Amniotic stem cell (primary cell): ENCODE measurements at places on chromosomes 11 and 22.

DNA sequence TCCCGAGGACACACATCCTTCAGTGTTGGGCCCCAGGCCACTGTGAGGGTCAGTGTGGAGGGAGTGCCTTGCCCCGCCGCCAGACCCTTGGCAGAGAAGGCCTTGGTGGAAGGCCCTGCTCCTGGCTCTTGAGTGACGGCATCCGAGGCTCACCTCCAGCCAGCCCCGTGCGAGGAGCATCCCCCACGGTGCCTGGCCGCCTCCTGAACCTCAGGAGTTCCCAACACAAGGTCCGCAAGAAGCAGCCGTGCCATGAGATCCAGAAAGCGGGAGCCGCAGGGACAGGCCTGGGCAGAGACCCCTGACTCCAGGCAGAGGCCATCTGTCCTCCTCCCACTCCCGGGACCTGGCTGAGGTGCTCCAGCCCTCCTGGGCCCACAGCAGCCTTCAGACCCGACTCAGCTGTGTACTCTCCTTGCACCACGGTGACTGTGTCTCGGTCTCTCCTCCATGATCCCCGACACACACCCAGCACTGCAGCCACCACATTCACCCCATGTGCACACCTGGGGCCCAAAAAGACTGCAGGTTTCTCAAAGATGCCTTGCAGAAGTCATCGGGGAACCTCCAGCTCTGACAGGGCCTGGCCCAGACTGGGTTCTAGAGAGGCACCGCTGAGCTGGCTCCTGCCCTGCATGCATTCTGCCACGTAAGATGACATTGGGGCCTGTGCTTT, 870.2 kb downstream of the BRD1 start:
- no peak for DNase-seq

DNA sequence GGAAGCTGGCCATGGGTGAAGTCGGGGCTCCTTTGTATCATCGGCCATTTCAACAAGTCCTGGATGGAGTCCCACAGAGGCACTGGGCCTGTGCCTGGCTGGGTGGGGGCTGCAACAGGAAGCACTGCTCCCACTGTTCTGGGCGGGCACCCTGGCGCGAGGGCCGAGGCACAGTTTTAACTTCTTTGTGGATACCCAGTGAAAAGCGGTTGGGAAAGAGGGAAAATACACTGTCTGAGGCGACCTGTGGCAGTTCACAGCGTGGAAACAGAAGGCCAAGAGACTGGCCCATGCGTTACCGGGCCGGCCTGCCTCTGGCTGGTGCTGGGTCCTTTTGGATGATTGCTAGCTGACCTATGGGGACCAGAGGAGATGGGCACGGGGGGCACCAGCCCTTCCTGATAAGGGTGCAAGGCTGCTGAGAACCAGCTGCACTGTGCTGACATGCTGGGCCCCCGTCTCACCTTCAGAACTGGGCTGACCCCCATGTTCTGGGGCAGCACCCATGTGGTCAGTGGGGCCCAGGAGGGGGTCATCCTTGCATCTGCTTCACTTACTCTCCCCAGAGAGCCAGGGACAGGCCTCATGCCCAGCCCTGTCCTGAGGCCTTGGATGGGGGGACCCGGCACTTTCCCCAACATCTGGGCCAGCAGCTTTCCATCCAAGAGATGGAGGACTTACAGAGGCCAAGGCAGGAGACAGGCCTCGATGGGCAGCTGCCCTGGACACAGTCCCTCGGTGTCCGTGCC, 4.2 kb downstream of the OVOL1 start:
- DNase-seq, result no peak

- DNase-seq, result no peak
Observed at GRCh38 chr11:120236169-120237107, 3.5 kb upstream of the POU2F3 start.

DNA sequence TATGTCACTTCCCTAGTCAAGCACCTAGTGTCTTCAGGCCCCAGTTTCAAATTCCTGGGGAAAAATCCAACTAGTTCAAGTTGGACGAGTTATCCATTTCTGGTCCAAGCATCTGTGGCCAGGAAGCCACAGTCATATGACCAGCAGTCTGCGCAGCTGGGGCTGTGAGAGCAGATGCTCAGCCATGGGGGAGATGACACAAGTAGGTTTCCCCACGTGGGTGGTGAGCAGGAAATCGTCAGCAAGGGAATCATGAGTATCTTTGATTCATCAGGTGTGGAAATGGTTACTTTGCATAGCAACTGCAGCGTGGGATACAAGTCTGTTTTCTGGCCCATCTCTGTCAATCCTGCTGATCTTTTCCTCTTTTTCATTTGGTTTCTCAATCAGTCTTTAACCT, 185.3 kb downstream of the C11orf91 start:
- no peak for DNase-seq

GRCh38 chr11:80443177-80443576, 1002.3 kb upstream of the TENM4 start:
- DNase-seq, result no peak

DNA sequence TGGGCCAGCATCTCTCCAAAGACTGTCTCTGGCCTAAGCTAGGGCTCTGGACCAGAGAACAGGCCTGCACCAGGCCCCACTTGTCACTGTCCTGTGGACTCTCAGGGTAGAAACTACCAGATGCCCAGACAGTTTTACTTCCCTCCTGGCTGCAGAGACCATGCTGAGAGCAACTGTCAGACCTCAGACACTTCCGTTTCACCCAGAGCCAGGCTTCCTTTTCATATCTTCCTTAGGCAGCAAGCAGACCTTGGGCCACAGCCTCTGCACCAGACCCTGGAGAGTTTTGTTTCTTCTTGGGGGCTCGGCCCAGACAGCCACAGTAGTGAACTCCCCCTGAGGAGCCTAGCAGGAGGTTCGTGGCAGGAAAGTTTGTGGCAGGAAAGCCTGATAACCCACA, 12.1 kb upstream of the FCHSD2 start:
- no peak for DNase-seq

GRCh38 chr11:4064278-4064955, 30.2 kb upstream of the RRM1 start:
- no peak for DNase-seq

GRCh38 chr22:41028841-41029240, 63.6 kb upstream of the EP300 start:
- peak; percentile 82 for DNase-seq

DNA sequence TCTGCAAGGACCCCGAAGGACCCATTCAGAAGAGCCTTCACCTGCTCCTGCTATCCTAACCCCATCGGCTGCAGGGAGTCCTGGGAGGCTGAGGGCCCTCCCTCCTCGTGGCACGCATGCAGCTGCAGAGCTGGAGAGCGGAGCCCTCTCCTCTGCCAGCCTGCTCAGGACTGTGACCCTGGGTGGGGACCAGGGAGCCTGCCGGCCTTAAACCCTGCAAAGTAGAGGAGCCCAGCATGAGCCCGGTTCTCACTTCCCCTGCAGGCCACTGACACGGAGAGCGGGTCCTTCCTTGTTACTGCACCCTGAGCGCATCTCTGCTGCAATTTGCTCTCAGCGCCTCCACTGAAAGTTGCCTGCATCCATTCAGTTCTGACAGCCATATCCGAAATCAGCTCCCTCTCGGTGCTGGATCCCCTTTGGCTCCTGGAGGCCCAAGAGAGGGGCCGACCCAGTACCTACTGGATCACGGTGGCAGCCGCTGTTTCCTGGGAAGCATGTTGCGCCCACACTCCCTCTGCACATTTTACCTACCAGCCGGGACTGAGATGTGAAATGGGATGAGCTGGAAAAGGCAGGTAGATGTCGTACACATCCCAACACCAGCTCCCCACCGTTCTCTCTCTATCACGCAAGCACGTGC, 312.1 kb downstream of the NTM start:
- no peak for DNase-seq

- DNase-seq, result no peak
Observed at GRCh38 chr11:110453684-110454354, 24.1 kb downstream of the FDX1 start.

DNA sequence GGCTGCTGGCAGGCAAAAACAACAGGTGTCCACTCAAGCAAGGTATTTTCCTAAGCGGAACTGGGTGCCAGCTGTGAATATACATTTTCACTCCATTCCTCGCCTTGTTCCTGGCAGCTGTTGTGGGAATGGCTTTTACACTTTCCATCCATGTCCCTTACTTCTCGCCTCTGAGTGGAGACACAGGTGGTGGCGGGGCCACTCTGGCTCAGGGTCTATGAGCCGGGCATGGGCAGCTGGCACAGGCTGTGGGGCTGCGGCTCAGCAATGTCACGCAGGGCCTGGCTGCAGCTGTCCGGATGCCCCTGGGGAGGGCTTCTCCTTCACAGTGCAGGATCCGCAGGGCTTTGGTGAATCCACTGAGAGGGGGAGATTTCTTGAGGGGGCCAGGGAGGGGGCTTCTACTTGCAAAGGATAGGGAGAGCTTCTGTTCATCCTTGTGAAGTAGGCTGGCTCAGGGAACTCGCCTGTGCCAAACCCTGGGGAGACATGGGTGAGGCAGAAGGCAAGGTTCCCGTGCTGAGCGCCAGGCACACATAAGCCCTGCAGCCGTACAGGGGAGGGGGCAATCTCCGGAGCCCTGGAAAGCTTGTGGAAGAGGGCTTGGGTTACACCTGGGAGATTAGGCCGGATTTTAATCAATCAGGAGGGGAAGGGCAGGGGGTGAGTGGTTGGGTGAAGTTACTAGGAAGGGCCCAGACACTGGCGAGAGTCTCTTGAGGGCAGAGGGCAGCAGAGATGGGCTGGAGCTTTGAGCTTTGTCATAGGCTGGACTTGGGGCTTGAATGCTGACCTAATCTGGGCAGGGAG, 45.7 kb downstream of the KCNQ1OT1 start:
- DNase-seq, result no peak

DNA sequence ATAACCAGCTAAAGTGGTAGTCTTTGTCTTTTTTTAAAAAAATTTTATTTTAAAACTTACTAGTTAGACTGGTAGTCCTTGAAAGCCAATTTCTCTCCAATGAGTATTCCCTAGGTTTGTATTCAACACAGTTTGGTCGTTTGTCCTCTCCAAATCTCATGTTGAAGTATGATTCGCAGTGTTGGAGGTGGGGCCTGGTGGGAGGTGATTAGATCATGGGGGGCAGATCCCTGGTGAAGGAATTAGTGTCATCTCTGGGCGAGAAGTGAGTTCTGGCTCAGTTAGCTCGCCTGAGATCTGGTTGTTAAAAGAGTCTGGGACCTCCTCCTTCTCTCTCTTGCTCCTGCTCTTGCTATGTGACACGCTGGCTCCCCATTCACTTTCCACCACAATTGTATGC, 18.0 kb downstream of the FLI1 start:
- no peak for DNase-seq

GRCh38 chr11:42923651-42924050, 388.1 kb upstream of the API5 start:
- no peak for DNase-seq

DNA sequence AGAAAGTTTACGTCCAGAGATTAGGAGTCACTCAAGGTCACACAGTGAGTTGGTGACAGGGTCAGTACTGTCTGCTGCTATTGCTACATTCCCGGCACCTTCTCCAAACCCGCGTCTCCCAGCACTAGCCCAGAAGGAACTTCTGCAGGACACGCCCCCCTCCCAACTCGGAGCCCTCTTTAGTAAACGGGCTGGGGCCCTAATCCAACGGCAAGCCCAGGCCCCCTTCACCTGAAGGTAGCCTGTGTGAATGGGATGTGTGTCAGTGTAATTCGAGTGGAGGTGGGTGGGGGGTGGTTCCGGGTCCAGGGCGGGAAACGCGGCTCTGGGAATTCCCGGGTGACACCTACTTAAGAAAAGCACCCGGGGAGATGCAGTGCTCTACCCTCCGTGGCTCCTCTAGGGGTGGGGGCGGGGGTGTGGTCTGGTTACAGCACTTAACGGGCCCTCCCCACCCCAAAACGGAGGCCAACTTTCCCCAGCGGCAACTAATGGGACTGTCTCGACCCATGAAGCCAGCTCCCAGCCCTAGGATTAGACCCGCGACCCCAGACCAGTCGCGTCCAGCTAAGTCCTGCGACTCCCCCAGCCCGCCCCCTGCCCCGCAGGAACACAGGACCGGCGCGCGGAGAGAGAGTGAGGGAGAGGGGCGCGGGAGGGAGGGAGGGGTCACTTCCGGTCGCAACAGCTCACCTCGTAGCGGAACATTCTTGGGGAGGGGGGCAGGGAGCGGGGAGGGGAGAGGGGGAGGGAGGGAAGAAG, 468 bp downstream of the PATL1 start:
- DNase-seq, result peak; percentile 4

DNA sequence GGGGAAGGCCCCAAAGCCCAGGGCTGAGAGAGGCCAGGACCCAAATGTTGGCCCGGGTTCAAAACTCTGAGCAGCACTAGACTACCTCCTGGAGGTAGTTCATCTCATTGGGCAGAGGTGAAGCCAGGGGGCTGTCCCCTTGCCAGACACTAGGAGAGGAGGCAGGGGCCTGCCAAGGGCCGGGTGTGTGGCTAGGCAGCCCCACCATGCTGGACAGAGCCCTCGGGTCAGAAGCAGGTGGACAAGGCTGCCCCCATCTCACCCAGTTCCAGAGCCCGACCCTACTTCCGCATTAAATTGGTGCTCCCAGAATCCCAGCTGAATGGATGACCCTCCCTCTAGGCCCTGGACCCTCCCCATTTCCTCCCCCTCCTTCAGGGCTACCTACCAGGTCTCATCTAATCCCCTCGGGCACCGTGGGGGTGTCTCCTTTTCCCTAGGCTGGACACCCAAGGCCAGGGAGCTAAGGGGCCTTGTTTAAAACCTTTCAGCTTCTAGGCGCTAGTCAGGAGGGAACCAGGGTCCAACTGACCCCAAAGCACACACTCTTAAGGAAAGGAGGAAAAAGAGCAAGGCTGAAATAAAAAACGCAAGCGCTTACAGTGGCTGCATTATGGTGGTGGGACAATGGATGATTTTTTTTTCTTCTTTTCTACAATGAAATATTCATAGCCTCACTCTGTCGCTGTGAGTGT, 72.1 kb upstream of the TCF20 start:
- DNase-seq, result no peak

DNA sequence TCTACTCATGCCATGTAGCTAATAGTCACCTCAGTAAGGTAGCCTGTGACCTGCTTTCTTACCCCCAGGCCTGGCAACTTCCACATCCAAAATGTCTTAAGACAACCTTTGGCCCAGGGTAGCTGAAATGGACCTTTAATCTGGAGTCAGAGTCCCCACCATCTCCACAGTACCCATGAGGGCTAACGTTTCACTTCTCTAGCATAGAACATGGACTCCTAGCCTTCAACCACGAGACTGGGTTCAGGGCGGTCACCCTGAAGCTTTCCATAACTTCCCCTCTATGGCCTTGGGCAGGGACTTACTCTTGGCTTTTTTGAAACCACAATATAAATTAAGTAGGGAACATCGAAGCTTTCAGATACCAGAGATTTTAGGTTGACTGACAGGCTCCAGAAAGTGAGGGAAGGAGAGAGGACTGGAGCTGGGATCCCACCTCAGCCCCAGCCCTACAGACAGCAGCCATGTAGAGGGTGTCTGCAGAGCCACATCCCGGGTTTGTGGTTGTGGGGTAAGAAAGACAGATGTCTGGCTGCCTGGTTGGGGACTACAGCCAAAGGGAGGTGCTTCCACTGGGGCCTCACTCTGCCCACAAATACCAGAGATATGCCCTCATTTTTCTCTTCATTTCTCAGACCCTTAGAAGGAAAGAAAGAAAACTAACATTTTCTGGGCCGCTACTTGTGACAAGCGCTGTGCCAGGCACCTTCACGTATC, 2.6 kb downstream of the TBC1D10A start:
- DNase-seq, result no peak

- no peak for DNase-seq
Observed at GRCh38 chr11:43574949-43575912, 105.3 kb upstream of the HSD17B12 start.

GRCh38 chr11:133917921-133918607, 38.7 kb downstream of the IGSF9B start:
- DNase-seq, result no peak
